ENCODE measurements at places on chromosomes 13 and 19.

- no peak for DNase-seq
Observed at GRCh38 chr19:13613447-13613846, 107.2 kb upstream of the CACNA1A start.

DNA sequence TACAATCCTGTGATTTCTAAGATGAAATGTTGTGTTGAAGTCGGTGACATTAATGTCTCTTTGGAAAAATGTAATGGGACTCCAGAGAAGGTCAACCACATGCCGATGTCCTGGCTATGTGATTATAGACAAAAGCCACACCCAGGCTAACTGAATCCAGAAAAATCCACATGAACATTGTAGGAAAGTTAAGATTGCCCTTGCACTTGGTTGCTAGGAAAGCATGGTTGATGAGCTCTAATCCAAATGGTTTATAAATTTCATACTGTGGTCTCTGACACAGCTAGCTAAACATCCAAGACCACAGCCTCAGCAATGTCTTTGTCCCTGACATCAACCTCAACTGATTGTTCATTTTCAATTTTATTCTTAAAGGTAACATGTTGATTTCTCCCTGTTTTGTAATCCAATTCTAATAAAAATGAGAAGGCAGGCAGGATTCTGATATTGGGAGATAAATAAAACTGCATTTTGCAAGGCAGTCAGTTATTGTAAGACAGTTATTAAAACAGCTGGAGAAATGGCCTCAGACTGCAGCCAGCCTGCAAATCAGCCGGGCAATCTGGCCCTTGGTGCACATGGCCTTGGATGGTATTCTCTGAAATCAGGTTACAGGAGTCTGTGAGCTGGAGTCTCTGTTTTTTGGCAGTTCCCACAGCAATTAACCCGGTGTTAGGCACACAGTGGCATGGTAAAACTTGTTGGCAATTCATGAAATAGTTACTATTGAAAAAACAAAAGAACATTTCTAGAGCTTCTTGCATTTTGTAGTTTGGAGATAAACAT is 93.9 kb downstream of the STARD13 start:
- DNase-seq: no peak

DNA sequence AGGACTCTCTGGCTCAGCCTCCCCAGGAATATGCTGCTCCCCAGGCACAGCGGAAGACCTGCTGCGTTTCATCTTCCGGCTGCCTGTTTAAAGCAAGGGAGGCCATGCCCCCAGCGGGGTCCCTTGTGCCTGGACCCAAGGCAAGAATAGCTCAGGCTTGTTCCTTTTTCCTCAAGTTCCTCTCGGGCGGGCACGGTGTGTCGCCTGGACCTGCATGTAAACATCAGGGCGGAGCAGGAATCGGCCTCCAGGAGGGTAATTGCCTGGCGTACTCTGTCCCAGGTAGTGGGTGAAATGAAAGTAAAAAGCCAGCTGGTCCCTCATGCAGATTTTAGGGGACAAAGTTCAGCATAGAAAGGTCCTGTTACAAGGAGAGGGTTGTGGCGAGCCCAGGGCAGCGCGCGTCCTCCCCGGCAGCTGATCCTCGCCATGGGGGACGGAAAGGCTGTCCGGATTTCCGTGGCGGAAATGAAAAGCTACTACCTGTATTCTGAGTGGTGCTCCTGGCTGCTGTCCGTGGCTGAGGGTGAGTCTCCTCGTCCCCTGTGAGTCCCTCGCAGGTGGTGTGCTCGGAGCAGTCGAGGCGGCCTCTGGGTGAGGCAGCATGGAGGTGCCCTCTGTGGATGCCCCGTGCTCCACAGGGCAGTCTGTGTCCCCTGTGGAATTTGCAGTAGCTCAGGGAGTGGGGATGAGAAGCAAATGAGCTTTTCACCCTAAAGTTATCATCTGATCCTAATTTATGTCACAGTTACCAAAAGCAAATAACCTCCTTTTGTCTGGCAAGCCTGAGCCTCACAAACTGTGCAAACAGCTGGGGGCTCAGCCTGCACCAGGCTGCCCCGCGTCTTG is 16.2 kb downstream of the MCF2L start:
- no peak for DNase-seq

DNA sequence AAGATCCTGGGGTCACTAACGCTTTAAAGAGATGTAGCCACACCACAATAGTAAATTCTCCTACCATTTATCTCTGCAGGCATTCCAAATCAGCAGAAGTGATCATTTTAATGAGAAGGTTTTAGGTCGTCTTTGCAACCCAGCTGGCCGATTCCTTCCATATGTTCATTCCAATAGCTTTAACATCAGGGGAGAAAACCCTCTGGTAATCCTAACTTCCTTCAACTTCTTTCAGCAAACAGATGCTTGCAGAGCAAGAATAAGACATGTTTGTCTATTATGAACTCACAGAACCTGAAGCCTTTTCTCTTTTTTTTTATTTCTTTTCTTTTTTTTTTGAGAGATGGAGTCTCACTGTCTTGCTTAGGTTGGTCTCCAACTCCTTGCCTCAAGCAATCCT is 498.6 kb upstream of the SLITRK1 start:
- no peak for DNase-seq

DNA sequence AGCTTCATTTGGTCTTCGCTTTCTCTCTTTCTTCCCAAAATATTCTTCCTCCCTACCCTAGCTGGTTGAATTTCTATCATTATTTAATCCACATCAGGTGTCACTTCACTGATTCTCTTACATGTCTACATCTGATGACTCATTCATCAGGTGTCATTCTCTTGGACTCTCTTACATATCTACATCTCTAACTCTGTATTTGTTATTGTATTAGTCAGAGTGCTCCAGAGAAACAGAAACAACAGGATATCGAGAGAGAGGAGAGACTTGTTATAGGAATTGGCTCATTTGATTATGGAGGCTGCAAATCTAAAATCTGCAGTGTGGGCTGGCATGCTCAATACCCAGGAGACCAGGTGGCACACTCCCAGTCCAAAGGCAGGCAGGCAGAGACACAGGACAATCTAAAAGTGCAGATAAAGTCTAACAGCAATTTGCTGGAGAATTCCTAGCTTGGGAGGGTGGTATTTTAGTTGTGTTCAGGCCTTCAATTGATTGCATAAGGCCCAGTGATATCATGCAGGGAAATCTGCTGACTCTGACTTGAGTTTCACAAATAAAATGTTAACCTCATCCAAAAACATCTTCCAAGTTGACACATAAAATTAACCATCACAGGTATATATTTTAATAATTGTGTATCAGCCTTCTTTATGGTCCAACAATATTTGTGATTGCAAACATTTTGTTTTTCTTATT is 541.4 kb upstream of the SLITRK5 start:
- DNase-seq: no peak

DNA sequence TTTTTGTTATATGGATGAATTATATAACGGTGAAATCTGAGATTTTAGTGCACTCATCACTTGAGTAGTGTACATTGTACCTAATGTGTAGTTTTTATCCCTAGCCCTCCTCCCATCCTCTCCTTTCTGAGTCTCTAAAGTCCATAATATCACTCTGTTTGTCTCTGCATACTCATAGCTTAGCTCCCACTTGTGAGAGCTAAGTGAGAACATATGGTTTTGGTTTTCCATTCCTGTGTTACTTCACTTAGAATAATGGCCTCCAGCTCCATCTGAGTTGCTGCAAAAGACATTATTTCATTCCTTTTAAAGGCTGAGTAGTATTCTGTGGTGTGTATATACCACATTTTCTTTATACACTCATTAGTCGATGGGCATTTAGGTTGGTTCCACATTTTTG is 94.0 kb downstream of the SLC10A2 start:
- DNase-seq: no peak

- no peak for DNase-seq
Observed at GRCh38 chr13:75250526-75251178, 231.3 kb downstream of the TBC1D4 start.

All from stimulated activated CD4-positive, alpha-beta T cell treated with anti-CD3 and anti-CD28 coated beads, Interleukin-4, amount 100 ng/mL, for 24 hours (primary cell).